ENCODE measurements at places on chromosomes 13 and 19. TPM values are rescaled to one million over a fixed set of nuclear protein-coding genes. Genes with fewer than 3 reads are reported as not detected.

IL11 gene
- not detected for polyA plus RNA-seq

MEIOSIN gene
- polyA plus RNA-seq: not detected

HOMER3 gene
- 88.1 TPM for polyA plus RNA-seq

CA11 gene
- polyA plus RNA-seq: 4.9 TPM

USHBP1 gene
- not detected for polyA plus RNA-seq

CGB1 gene
- polyA plus RNA-seq: not detected

PCP2 gene
- polyA plus RNA-seq: 1.8 TPM

MAST3 gene
- polyA plus RNA-seq: 38.1 TPM

LILRB4 gene
- polyA plus RNA-seq: 35.8 TPM

- DNase-seq: no peak
Measured at GRCh38 chr19:48695743-48696352, at the start of gene FUT2. FUT2 (plus strand) TSS chr19:48695971; CDS start chr19:48702957, 6,986 bp downstream.

GRCh38 chr13:46913757-46914156 lies 16.9 kb upstream of the HTR2A start:
- no peak for DNase-seq

GRCh38 chr19:30160426-30160825 lies 211.8 kb upstream of the ZNF536 start:
- no peak for DNase-seq

DNA sequence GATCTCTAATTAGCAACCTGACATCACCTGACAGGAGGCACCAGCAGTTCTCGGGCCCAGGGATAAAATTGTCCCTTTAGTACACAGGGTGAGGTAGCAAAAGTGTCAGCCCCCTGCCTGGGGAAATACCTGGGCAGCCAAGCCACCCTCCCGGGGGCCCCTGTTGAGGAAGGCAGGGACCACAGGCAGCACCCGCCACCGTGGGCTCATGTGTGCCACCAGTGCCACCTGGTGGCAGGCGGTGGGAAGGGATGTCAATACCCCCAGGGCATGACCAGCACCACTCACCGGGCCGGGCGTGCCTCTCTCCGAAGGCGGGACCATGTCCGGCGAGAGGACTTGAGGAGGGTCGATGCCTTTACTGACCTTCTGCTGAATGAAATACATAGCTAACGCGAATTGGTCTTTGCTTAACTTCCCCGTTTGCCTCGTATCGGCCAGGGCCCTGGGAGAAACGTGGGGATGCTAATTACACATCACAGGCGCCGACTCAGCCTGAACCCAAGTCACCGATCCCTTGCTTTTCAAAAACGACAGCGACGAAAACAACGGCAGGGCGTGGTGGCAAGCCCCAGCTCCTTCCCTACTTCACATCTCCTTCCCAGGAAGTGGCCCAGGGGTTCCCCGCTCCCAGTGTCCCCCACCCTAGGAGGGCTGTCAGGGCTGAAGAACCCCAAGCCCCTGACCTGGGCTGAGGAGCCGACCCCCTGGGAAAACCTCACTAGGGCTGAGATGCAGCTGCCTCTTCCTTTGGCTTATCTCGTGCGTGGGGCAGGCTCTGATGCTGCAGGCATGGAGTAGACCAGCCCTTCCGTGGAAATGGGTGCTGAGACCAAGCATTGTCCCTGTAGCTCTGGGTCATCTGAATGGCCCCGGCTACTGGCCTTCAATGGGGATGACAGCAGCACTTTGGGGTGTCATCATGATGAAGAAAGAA lies 53.8 kb downstream of the EPS15L1 start:
- DNase-seq: peak; percentile 49

GRCh38 chr19:17351815-17352435 lies 14.6 kb downstream of the GTPBP3 start:
- DNase-seq: no peak

GRCh38 chr13:23626700-23627099 lies 56.5 kb downstream of the TNFRSF19 start:
- DNase-seq: no peak

- DNase-seq: no peak
Measured at GRCh38 chr13:95343944-95344343, 42.7 kb upstream of the ABCC4 start.

DNA sequence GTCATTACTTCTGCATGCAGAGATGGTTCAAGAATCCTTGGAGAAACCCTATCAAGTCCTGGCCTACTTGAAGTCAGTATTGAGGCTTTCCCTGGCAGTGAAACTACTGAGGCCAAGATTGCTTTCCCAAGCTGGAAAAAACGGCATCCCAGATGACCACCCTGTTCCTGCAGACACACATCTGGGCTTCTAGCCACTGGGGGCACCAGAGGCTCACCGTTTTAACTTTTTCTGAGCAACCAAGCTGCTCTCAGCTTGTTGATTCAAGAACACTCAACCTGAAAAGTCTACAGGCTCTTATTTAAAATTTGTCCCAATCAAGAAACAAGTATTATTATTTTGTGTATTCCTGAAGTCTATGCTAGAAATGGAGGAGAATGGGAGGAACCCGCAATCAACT lies 66.6 kb downstream of the SPRYD7 start:
- no peak for DNase-seq

- no peak for DNase-seq
Measured at GRCh38 chr13:113446488-113446854, 6.8 kb downstream of the ADPRHL1 start.

- DNase-seq: no peak
Measured at GRCh38 chr19:1223018-1223855, 14.6 kb downstream of the CBARP start.

GRCh38 chr13:26300140-26300539 lies 46.2 kb downstream of the CDK8 start:
- DNase-seq: no peak

Measured in CD14-positive monocyte (primary cell).